NCI-H446 (cell line): ENCODE measurements at places on chromosomes 12 and 14.

DNA sequence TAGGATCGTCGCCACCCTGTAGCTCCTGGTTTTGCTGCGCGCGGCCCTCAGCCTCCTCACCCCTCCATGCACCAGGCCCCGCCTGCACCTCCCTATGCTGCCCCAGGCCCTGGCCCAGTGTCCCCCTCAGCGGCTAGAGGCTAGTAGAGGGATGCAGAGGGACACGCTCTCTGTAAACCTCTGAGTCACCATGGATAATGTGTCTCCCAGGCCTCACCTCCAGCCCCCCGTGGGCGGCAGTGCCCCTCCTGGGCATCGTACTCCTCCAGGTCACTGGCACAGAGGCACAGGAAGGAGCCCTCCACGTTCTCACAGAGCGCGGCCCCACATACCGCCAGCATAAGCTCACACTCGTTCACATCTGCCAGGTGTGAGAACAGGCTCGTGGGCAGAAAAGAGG lies 12.3 kb downstream of the ISCA2 start:
- DNase-seq = no peak

DNA sequence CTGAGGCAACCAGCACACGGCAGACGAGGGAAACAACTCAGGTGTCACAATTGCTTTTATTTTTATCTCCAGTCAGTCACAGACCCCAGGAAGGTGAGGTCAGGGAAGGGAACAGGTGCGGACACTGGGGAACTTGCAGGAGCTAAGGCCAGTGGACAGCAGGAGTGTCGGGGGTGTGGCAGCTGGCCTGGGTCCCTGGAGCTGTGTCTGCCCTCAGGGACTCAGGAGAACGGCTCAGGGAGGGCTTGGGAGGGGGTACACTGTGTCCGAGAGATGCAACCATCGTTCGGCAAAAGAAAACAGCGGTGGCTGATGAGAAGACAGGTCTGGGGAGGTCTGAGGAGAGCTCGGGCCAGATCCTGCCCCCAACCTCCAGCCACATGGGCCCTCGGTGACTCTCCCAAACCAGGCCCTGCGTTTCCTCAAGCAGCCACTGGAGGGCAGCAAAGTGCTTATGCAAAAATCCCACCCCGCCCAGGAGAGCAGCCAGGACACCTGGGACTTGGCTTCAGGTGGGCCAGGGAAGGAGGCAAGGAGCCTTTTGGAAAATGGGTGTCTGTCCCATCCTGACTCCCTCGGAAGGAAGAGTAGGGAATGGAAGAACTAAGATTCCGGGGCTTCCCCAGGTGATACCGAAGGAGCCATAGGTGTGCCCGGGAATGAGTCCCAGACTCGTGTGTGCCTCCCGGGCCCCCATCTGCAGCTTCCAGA lies 24.1 kb upstream of the BCDIN3D start:
- peak; percentile 74 for DNase-seq

- DNase-seq = no peak
These were observed 20.5 kb upstream of the ZNF740 start for GRCh38 chr12:53160000-53160399.

- DNase-seq = no peak
These were observed at the start of gene BCL2L14 for GRCh38 chr12:12070674-12071656. BCL2L14 (plus strand) TSS chr12:12070939; CDS start chr12:12079306, 8,367 bp downstream.

DNA sequence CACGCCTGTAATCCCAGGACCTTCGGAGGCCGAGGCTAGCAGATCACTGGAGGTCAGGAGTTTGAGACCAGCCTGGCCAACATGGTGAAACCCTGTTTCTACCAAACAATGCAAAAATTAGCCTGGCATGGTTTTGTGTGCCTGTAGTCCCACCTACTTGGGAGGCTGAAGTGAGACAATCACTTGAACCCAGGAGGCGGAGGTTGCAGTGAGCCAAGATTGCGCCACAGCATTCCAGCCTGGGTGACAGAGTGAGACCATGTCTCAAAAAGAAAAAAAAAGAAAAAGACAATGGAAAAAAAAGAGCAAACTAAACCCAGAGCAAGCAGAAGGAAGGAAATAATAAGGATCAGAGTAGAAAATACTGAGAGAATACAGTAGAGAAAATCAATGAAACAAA lies 5.4 kb downstream of the CHURC1 start:
- DNase-seq = no peak

GRCh38 chr12:92118826-92119536 lies 26.7 kb downstream of the BTG1 start:
- DNase-seq = no peak

DNA sequence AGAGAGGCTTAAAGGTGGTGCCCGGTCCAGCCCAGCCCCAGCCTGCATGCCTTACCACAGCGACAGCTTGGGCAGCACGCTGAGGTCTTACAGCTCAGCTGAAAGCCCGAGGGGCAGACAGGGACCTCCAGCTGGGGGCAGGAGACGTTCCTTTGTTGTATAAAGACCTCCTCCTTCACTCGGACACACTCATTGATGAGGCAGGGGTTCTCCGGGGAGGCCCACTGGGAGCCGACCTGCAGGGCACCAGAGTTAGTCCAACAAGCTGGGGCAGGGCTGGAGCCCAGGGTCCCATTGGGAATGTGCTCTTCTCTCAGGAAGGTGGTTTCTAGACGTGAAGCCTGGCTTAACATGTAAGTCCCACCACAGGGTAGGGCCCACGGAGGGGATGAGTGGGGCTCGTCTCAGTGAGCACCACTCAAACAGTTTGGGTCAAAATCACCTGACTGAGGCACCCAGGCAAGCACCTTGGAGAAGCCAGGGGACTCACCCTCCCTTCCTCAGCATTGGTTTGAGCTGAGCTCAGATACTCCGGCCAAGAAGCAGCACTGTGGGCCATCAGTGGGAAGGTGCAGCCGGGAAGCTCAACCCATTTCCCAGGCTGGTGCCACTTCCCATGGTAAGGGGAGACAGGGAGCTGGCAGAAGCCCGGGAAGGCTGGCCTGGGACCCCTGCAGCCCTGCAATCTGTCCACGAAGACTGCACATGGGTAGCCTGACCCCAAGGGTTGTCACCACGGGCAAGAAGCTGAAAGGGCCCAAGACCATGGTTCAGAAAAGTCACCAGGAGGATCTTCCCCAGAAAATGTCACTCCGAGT lies 24.3 kb upstream of the ANO2 start:
- no peak for DNase-seq
